Heart left ventricle (tissue), 16 donors: ENCODE measurements at places on chromosomes 12 and 14.
A peak's percentile ranks its signal among the peaks of the same experiment; 100 is the strongest.

DNA sequence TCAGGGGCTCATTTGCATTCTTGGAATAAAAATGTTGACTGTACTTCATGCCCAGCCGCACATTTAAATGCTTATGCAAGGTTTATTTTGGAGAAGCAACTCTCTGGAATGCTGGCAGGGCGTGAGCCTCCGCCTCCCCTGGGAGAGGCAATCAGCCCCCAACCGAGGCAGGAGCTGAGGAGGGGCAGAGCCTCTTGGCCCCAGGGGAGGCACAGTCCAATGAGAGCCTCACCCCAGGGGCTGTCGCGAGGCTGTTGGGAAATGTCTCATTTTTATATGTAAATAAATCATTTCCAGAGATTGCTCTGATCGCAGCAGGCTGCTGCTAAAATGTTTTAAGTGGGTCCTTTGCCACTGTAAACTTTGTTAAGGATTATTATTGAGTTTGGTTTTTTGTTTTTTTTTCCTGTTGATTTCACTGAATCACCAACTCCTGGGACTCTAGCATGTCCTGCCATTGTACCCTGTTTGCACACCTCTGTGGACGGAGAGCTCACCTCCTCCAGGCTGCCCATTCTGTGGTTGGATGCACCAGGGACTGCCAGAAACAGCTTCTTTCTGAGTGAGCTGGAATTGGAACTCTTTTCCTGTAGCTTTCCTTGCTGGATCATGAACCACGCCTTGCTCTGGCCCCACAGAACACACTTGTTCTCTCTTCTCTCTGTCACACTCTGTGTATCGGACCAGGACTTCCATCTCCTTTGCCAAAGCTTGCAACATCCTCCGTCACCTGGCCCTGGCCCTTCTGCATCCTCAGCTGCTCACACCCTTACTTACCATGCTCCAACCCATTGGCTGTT lies 46.9 kb upstream of the FAM181A start:
- DNase-seq, result no peak

- no peak for DNase-seq
These were observed 497.8 kb downstream of the NAV3 start for GRCh38 chr12:78328524-78328923.

DNA sequence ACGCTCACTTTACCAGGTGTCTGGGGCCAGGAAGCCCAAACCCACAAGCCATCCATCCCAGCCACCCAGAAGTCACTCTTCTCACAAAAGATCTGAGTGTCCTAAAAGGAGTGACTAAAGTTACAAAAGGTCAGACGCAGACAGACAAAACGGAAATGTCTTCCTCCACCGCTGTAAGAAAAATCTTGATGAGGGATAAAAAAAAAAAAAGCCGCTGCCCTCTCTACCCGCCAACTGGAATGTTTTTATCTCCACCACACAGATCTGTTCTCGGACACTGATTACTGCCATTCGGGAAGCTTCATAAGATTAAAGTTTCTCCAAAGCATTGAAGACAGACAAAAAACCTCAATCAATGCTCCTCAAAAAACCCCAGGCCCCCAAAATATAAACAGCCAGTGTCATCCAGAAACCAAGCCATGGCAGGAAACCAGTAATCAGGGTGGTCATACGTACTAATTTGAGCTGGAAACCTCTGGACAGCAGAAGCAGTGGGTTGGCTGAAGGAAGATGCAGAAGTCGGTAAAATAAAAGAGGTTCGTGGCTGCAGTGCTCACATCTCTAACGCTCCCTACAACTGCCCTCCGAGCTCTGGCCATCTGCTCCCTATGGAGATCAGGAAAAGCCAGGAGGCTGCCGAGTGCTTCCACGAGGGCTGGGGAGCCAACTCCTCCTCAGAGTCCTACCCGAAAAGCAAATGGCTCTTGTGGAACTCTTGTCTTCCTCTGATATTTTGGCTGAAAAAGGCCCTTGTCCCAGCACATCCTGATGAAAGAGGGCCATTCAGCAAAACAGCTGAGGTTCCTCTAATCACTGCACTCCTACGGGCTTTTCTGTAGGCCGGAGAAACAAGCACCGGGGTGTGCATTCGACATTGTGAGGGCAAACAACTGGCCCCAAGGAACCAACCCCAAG lies 30.3 kb downstream of the SSH1 start:
- no peak for DNase-seq

GRCh38 chr14:70018713-70019211 lies 139.5 kb downstream of the SMOC1 start:
- DNase-seq, result peak; percentile 62

GRCh38 chr12:121911824-121912585 lies 6.4 kb upstream of the CFAP251 start:
- no peak for DNase-seq

- DNase-seq, result no peak
These were observed 11.5 kb downstream of the FICD start for GRCh38 chr12:108526482-108527165.

GRCh38 chr12:3228552-3228951 lies 151.4 kb downstream of the TSPAN9 start:
- DNase-seq, result peak; percentile 19
